ENCODE measurements at places on chromosomes 5 and 9. TPM values are rescaled to one million over a fixed set of nuclear protein-coding genes. Genes with fewer than 3 reads are reported as not detected.

Gene KCNMB1
- 0.07 TPM for total RNA-seq

Gene CSF1R
- 4.5 TPM for total RNA-seq

Gene DNM1
- total RNA-seq = 13.4 TPM

Gene C6
- total RNA-seq = 31.3 TPM

Gene KLF9
- 31.9 TPM for total RNA-seq

Gene CFAP77
- 0.70 TPM for total RNA-seq

Measured in hepatocyte (in vitro differentiated cells).